ENCODE measurements at places on chromosomes 1 and 21.

- no peak for DNase-seq
Observed at GRCh38 chr1:87852410-87853161, 523.9 kb downstream of the LMO4 start.

DNA sequence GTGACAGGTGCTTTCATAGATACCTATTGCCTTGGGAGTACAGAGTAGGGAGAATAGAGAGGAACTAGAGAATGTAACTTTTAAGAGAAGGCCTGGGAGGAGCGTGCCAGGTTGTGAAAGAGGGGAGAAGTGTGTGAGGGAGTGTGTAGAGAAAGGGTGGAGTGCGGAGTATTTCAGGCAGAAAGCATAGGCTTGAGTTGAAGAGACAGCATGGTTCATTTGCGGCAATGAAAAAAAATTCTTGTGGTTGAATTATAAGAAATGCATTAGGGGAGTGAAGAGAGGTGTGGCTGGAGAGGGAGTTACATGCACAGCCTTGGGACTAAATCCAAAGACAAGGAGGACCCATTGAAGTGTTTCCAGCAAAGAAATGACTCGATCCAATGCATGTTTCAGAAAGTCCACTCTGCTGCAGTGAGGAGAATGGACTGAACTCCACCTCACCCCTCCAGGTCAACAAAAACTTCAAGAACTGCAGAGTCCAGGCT, 81.7 kb upstream of the ADAM30 start:
- DNase-seq = no peak

DNA sequence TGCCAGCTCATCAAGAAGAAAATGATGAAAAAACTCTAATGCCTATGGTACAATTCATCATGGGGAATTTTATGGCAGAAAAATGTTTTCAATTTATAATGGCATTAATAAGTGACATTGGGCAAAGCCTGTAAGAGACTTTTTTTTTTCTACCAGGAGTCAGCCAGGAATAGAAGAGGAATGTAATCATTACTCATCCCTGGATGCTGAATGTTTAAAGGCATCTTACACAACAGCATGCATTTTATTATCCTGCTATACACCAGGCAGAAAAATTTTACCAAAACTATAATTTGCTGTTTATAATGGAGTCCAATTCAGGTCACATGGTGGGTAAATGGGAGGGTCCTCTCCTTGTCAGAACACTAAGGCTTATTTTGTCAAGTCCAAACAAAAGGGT, 189.9 kb upstream of the BEND5 start:
- no peak for DNase-seq

- DNase-seq = no peak
Observed at GRCh38 chr1:228944296-228944695, 209.0 kb downstream of the RHOU start.

GRCh38 chr1:28365864-28366263, 3.7 kb upstream of the PHACTR4 start:
- no peak for DNase-seq

- DNase-seq = no peak
Observed at GRCh38 chr1:241939798-241940197, 17.8 kb upstream of the BECN2 start.

GRCh38 chr1:218368686-218369085, 23.6 kb downstream of the TGFB2 start:
- DNase-seq = no peak

DNA sequence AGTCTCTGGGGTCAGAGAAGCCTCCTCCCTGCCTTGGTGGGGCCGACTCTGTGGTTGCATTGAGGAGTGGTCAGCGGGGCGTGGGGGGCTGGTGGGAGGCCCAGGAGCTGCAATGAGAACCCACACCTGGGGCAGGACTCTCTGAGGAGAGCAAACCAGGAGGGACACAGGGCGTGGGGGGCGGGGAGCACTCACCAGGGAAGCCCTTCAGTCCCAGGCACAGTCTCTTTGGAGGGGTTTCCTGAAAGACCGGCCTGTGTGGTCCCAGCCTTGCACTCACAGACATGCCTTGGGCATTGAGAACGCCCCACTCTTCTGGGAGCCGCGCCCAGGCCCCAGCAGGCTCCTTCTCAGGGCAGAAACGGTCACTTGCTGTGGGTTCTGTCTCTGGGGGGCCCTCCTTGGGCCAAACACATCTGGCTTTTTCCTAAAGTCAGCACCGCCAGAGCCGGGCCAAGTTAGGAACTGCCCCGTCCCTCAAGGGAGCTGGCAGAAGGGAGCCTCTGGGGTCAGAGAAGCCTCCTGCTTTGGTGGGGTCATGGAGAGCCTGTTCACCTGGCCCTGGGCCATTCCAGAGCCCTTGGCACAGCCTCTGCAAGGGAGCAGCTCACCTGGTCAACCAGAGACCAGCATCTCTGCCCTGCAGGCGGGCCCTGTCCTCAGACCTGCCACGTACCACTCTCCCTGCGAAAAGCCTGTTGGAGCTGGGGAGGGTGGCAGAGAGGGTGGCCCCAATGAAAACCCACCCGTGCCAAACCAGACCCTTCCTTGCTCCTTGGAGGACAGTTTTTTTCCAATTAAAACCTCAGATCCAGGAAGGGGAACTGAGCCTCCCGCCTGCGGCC, 59.9 kb upstream of the TTC34 start:
- DNase-seq = no peak

GRCh38 chr1:76826072-76826845, 41.0 kb upstream of the ST6GALNAC5 start:
- no peak for DNase-seq
